ENCODE measurements at places on chromosomes 5 and 9.

GRCh38 chr5:54533541-54534190, 16.1 kb downstream of the SNX18 start:
- no peak for DNase-seq

GRCh38 chr5:132095424-132095972, 21.9 kb downstream of the CSF2 start:
- no peak for DNase-seq

- no peak for DNase-seq
Measured at GRCh38 chr5:171152382-171152781, 156.7 kb upstream of the TLX3 start.

GRCh38 chr9:112605518-112605917, 112.4 kb downstream of the INIP start:
- no peak for DNase-seq

- no peak for DNase-seq
Measured at GRCh38 chr9:29214690-29215253, 1641.5 kb upstream of the C9orf72 start.

GRCh38 chr5:6827526-6828219, 114.4 kb downstream of the TENT4A start:
- no peak for DNase-seq

DNA sequence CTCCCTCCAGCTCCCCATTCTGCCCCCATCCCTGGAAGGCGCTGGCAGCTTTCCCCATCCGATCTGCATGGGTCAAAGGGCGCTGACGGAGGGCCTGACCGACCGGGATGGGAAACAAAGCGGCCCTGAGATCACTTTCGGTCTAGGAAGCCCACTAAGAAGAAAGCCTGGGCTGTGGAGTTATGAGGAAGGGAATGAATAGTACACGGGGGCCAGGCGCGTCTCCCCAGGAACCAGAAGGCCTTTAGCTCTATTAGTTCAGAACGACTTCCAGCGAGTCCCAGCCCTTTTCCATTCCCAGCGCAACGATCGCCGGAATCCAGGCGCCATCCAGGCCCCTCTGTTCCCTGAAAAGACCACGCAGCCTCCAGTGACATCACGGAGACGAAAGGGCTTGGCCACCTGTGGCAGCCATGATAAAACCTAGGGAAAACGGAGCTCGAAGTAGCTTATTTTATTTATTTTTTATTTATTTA, 70.1 kb upstream of the CCDC180 start:
- no peak for DNase-seq

- DNase-seq: no peak
Measured at GRCh38 chr5:154514331-154514730, 36.3 kb upstream of the HAND1 start.

GRCh38 chr9:134723037-134723436, 81.4 kb downstream of the COL5A1 start:
- DNase-seq: no peak

GRCh38 chr5:77586101-77586500, 52.4 kb downstream of the OTP start:
- no peak for DNase-seq

DNA sequence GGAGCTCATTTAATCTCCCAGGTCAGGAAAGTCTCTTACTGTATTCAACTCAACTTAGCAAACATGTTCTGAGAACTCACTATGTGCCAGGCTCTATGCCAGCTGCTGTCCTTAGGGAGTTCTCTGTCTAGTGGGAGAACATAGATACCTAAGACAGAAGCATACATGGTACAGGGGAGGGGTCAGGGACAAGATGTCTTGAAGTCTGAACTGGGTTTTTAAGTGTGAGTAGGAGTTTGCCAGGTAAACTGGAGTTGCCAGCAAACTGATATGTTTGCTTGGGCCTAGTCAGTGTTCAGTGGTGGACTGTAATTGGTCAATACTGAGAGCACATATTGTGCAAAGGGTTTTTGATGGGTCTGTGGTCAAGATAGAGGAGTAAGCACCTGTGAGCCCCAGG, 18.3 kb upstream of the GLE1 start:
- no peak for DNase-seq

DNA sequence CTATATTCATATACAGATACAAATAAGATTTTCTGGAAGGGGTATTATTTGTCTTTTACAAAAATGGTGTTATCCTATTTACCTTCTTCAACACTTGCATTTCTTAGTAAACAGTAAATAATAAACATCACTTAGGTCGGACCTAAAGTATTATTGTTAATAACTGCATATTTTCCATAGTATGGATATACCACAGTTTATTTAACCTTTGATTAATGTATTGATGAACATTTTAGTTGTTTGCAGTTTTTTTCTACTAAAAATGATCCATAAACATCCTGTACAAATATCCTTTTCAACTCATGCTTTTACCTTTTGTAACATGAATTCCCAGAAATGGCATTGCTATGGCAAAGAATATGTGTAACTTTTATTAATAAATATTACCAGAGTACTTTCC, 83.4 kb downstream of the NDUFAF2 start:
- DNase-seq: no peak

DNA sequence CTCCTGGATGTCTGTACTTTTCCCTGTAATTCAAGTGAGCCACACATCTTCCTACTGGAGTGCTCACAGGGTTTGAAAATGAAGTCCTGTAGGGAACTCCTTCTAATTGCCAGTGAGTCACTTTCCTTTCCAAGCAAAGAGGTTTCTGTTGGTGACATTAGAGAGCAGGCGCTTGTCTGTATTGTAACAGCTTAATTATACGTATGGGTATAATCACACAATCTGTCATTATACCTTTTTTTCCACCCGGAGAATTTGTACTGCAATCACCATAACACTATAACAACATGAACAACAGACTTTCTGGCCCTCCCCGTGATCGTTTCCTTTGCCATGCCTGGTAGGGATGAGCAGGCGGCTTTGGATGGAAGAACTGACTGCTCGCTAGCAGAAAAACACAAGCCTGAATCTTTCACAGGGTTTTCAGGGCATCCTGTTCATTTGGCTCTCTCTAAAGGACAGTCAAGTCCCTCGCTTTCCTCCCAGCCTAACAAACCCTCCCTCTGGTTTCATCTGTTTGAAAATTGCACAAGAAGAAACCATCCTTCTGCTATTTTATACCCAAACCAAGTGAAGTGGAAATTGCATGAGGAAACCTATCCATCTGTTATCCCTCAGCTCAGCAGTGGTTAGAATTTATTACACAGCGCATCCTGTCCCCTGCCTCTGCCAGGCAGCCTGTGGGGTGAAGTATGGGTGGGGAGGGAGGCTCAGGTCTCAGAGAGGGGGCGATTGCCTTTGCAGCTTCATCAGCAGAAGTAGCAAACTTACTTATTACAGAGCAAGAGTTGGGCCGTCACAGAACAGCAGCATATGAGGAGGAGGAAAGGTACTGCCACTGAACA, 307.0 kb upstream of the TLE4 start:
- DNase-seq: no peak

GRCh38 chr9:136875155-136875554, 9.0 kb upstream of the EDF1 start:
- no peak for DNase-seq

DNA sequence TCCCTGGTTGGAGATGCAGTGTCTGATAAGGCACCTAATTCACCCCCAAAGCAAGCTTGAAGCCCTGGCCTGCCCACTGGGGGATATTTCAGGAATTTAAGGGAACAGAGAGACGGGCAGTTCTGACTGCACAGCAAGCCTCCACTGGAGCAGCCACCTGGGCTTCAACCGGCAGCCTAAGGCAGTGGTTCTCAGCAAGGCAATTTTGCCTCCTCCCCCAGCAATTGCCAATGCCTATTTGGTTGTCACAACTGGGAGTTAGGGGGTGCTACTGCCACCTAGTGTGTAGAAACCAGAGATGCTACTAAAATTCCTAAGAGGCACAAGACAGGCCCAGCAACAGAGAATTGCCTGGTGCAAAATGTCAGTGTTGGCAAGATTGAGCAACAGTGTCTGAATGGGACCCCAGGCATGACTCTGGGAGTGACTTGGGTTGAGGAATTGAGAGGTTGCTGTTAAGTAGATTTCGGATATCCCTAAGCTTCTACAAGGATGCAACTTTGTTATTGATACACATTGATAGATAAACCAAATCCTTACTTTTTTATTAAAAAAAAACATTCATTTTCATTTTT, 58.7 kb upstream of the CTSL start:
- DNase-seq: no peak

DNA sequence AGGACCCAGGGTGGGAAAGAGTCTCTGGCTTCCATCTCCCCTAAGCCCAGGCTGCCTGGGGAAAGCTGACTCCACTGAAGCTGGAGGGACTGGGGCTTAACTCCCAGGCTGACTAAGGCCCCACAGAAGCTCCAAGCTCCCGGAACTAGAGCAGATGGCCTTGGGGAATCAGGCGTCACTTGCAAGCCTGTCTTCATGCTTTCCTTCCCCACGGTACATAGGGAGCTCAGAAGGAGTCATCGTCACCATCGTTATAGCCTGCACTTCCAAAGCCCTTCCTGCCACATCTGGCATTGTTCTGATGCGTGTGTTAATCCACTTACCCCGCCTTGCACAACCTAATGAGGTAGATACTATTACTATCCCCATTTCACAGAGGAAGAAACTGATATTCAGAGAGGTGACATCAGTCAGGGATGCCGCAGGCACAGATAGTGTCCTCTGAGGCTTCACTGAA, 11.5 kb downstream of the AQP3 start:
- DNase-seq: no peak

DNA sequence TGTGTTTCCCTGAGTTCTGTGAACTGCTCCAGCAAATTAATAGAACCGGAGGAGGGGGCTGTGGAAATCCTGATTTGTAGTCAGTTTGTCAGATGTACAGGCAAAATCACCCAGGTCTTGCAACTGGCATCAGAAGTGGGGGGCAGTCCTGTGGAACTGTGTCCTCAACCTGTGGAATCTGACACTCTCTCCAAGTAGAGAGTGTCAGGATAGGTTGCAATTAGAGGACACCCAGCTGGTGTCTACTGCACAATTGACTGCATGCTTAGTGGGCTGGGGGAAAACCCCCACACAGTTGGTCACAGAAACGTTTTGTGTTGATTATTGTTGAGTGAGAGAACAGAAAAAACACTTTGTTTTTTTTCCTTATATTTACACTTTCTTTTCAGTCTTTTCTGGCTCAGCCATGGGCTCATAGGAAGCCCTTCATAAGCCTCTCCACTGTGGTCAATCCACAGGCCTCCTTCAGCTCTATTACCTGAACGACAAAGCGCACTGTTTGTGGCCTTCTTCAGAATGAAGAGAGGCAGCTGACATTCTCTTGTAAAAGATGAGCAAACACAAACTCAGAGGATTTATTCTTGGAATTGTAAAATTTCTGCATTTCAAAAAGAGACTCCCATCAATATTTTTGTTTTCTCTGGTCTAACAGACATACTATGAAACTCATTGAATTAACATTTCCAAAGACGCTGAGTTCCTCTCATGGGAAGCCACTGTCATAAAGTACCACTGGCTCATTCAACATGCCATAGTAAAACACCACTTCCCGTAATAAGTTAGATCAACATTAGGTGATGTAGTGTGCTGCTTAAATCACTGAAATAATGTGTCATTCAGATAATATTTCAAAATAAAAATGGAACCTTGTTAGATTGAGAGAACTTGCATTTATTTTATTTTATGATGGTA, 348.9 kb upstream of the RFX3 start:
- no peak for DNase-seq

- DNase-seq: no peak
Measured at GRCh38 chr5:64229163-64229774, 63.6 kb downstream of the RNF180 start.

DNA sequence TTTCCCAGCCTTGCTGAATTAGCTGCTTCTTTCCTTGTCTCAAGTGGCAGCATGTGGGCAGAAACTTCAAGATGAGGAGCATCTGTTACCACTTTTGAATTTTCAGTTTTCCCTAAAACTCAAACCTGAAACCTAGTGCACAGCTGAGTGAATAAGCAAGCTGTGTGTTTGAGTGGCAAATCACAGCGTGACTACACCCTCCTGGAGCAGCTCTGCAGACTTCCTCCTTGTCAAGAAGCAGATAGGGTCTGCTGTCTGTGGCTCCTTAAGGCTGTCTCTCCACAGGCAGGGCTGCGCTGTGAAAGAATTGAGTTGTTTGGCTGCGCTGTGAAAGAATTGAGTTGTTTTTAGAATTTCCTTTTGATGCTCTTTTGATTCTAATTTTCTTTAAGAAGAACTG, 179.7 kb upstream of the HAPLN1 start:
- no peak for DNase-seq

DNA sequence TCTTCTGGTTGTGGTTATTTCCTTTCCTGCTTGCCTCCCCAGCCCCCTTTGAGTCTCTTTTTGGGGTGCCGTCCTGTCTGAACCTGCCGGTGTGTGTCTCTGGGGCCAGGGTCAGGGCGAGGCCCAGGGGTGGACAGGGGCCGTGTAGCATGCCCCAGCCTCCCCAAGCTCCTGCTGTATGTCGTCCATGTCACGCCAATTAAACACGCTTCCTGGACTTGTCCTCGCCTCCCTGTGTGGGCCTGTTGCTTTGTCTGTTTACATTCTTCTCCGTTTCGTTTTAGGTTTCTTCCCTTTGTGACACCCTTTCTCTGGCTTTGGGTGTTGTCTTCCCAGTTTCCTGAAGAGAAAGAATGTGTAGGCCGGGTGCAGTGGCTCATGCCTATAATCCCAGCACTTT, 28.5 kb upstream of the HMCN2 start:
- DNase-seq: no peak

- DNase-seq: no peak
Measured at GRCh38 chr5:41406936-41407335, 103.5 kb downstream of the PLCXD3 start.

DNA sequence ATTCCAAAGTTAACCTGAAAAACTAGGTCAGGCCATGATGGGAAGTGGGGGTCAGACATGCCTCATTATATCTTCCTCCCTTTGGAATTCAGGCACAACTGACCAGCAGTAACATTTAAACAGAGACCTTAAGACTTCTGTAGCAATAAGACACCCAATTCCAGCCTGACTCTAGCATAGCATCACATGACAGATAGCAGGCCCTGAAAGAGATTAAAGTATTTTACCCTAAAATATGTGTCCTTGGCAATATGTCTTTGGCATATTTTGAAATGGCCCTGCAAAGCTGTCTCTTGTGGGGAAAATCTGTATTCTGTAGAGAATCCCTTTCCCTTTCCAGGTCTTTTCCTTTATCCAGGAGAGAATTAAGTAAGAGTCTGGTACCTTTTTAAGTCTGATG, 34.3 kb downstream of the S1PR3 start:
- DNase-seq: no peak

GRCh38 chr5:76542887-76543690, 80.1 kb downstream of the F2RL2 start:
- DNase-seq: no peak

DNA sequence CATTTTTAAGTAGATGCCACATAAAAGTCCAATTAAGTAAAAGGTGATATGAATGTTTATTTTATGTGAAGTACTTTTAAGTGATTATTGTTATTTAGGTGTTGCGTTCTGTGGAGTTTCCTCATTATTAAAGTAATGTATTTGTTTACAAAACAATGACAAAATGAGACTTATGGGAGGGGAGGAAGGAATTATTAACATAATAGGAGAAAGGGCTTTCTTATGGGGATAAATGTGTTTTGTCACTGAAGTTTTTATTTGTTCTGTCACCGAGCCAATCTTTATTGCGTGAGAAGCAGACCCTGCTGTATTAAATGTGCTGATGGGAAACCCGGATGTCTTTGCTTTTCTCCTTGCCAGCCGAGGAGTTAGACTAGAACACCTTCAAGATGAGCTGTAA, 44.5 kb downstream of the TRIO start:
- DNase-seq: no peak
